ENCODE measurements at places on chromosomes 1 and 21.

- no peak for DNase-seq
Observed at GRCh38 chr1:150970808-150971582, 3.6 kb downstream of the CERS2 start.

DNA sequence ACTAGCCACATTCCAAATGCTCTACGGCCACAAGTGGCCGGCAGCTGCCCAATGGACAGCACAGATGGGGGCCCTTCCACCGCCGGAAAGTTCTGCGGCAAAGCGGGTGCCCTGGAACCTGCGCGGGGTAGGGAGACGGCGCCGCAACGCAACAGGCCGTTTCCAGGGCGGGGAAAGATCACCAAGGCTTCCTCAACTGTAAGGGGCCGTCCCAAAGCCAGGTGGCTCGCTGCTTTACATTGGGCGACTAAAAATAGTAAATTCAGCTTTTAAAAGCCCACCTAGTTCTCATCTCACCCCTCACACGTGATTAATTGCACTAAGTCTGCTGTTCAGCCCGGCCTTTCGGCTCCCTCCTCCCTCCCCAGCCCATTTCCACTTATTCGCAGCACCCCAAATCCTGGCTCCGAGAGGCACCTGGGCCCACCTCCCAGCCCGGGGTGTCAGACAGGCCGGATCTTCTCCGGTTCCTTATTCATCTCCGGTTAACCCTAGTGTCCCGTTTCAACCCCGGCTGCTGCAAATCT, 643 bp downstream of the CFAP298 start:
- no peak for DNase-seq

GRCh38 chr1:91889717-91890459, 3.9 kb upstream of the TGFBR3 start:
- DNase-seq: no peak

- no peak for DNase-seq
Observed at GRCh38 chr1:109668123-109668775, 392 bp downstream of the GSTM2 start.

DNA sequence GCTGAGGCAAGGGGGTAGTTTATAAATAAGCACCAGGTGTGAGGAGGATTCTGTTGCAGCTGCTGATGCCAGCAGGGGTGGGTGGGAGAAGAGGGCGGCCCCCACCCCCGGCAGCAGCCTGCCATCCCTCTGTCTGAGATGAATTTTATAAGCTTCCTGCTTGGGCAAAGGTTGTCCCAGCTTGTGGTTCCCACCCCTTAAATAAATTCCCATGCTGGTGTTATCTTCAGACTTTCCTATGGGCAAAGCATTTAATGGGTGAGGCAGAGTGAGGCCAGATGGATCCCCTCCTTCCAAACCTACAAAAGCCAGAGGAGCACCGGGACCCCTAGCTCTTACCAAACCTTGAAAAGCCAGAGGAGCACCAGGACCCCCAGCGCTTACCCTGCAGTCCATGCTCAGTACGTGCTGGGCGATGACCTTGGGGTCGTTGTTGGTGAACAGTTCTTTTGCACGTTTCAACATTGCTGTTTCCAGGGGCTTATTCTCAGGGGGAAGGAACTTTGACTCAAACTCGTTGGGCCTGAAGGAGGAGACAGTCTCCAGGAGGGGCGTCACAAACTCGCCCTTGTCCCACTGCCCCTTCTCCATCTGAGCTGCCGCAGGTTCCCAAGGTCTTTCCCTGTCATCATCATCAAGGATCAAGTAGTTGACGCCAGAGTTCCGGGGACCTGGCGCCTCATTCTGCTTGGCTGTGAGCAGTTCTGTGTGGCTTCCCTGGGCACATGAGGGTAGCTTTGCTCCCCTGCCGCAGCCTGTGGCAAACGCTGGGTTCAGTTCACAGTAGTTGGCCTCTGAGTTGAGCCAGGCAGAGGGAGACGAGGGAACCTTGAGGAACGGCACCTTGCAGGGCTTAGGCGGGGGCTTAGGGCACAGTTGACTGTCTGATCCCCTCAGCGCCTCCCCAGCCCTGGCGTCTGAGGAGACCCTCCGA, 99.5 kb downstream of the BCAR3 start:
- no peak for DNase-seq
